ENCODE measurements at places on chromosomes 5 and 9. TPM values are rescaled to one million over a fixed set of nuclear protein-coding genes. Genes with fewer than 3 reads are reported as not detected.

DNA sequence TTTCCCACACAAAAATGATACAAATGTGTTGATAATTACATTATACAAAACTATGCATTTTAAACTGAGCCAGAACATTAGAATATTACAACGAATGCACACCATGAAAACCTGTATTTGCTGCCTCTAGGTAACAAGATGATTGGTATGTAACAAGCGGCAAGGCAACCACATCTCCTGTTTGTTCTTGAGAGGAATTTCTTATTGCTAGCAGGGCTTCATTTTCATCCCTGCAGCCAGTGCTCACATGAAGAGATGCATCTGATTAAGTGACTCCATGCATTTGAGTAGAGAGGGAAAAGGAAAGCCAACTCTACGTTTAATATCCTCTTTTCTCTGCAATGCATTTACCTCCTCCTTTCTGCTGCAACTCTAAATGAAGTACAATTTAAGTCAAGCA lies 36.6 kb downstream of the FRMD3 start:
- DNase-seq, result no peak

The ISOC1 gene
- 29.4 TPM for total RNA-seq

GRCh38 chr5:59522201-59522831 lies 371.2 kb downstream of the PDE4D start:
- DNase-seq, result no peak

The ARSI gene
- not detected for total RNA-seq

The HRH2 gene
- total RNA-seq, result 70.4 TPM

GRCh38 chr9:86891091-86891490 lies 56.2 kb downstream of the GAS1 start:
- DNase-seq, result no peak

- no peak for DNase-seq
These were observed 92.5 kb downstream of the MTX3 start for GRCh38 chr5:79898611-79899010.

The FAM78A gene
- total RNA-seq, result 51.6 TPM

GRCh38 chr5:72268753-72269410 lies 51.2 kb downstream of the MRPS27 start:
- peak; percentile 78 for DNase-seq

The PLAC8L1 gene
- 0.57 TPM for total RNA-seq

- DNase-seq, result no peak
These were observed 533.3 kb downstream of the CDH12 start for GRCh38 chr5:22319798-22320197.

The SMIM33 gene
- 0.37 TPM for total RNA-seq

The SLC25A46 gene
- 47.0 TPM for total RNA-seq

The SLC34A3 gene
- total RNA-seq, result not detected

The HAND1 gene
- total RNA-seq, result not detected

GRCh38 chr5:145805819-145806218 lies 29.3 kb downstream of the PRELID2 start:
- DNase-seq, result no peak

- DNase-seq, result no peak
These were observed 6.7 kb upstream of the ANKRD18B start for GRCh38 chr9:33517373-33517772.

GRCh38 chr5:14890846-14891245 lies 19.3 kb upstream of the ANKH start:
- DNase-seq, result no peak

- no peak for DNase-seq
These were observed 297.2 kb upstream of the TARS1 start for GRCh38 chr5:33143405-33144123.

The SMC2 gene
- 60.8 TPM for total RNA-seq

DNA sequence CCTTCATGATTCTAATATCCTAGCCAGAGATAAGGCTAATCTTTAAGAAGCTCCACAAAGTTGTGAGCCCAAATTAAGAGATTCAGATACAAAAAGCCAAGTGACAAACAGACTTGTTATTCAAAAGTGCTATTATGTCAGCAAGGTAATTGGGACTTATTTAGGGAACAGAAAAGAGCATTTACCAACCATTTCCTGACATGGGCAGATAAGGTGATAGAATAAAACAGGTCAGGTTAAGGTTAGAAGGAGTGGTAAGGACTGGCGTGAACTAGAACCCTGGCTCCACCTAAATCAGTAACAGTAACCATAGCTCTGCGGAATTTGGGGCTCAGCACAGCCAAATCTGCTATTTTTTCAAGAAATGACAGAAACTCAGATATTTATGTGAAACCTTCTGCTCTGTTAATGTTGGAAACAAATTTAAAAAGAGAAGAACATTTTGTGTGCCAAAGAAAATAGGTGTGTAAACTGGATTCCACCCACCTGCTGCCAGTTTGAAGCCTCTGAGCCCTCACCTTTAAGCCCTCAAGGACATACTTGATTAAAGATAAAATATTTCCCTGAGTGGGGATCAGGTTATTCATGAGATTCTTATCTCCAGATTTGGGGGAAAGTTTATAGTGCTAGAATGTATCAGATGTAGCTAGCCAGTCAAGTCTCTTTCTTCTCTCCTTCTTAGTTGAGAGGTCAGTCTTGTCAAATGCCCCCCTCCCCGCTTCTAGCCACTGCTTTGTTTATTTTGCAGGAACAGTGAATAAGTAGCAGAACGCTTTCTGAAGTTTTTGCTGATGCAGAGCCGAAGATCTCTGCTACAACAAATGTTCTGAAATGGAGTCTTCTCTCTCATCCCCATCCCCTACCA lies 10.2 kb upstream of the ERMP1 start:
- no peak for DNase-seq

DNA sequence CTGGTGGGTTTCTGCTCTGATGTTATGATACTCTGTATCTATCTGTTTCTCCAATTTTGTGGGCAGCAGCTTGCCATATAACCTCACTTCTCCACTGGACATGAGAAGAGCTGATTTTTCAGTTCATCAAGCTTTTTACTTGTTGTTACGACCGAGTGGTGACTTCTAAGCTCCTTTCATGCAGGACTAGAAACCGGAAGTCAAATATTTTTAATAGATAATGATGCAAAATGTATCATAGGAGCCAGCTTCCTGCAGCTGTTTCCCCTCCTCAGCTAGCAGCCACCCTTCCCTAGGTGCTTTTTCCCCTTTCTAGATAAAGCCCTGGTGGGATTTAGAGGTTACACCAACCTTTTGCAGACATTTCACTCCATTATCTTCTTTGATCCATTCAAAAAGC lies 17.0 kb upstream of the ADAM19 start:
- DNase-seq, result peak; percentile 57

DNA sequence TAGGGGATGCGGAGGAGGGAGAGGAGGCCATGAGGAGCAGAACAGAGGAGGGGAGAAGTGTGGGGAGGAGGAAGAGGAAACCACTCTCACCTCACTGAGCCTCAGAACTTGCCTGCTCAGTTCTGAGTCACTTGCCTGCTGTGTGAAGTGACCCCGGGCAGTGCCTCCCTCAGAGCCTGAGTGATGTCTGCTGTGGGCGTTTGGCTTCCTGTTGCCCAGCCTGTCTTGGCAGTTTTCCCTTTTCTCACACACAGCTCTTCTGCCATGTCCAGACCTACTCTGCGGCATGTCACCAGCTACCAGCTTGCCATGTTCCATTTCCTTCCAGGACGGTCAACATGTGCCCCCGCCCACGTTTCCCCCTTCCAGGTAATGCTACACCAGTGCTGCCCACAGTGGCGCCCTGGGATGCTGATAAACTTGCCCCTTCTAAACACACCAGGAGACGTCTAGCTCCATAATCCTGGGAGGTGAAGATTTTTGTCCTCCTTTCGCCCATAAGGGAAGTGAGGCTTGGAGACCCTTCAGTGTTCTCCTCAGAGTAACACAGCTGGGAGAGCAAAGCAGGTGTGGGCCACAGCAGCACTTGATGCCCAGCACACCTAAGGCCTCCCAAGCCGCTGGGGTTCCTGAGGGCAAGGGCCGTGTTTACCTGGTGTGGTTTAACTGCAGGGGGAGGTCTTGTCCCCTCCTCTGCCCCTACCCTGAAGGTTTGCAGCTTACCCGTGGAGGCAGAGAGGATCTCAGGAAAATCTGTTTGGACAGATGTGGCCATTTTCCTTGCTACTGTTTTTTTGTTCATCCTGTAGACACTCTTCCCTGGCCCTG lies 63.8 kb upstream of the RNF130 start:
- peak; percentile 67 for DNase-seq
